ENCODE measurements at places on chromosomes 16 and 17. TPM values are rescaled to one million over a fixed set of nuclear protein-coding genes. Genes with fewer than 3 reads are reported as not detected.

The ERN2 gene
- 1.3 TPM for total RNA-seq

The NPIPB6 gene
- total RNA-seq = 0.47 TPM

The SLC52A1 gene
- total RNA-seq = 0.32 TPM

The ITGAX gene
- total RNA-seq = under 0.01 TPM

The NKD1 gene
- total RNA-seq = under 0.01 TPM

The AOC3 gene
- 1.9 TPM for total RNA-seq

The CD19 gene
- not detected for total RNA-seq

The MYH8 gene
- not detected for total RNA-seq

The ZNF597 gene
- 1.3 TPM for total RNA-seq

The EVPLL gene
- not detected for total RNA-seq

The NXPH3 gene
- total RNA-seq = 0.17 TPM

The CA5A gene
- not detected for total RNA-seq

The CRHR1 gene
- not detected for total RNA-seq

The GNAO1 gene
- 0.09 TPM for total RNA-seq

The YBX2 gene
- not detected for total RNA-seq

The GPR139 gene
- total RNA-seq = not detected

The EFNB3 gene
- total RNA-seq = 0.95 TPM

The BRICD5 gene
- 1.1 TPM for total RNA-seq

The HOXB13 gene
- not detected for total RNA-seq

The CMTM1 gene
- 1.5 TPM for total RNA-seq

The TOP2A gene
- total RNA-seq = 1.7 TPM

The CCDC40 gene
- 3.5 TPM for total RNA-seq
